ENCODE measurements at places on chromosomes 5 and 9.

DNA sequence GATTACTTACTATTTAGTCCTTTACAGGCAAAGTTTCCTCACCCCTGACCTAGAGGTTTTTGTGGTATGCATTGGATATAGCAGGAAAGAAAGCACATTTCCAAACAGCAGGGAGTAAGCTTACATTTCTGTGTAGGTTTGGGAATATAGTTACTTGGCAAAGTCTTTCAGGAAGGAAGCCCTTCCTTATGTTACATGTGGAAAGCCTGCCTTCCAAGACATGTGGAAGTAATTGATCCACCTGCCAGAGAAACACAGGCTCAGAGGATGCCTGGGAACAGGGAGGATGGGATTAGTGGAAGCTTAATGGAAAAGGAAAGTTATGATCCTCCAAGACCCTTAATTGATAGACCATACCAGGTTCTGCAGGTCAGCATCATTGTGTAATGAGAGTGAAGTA, 87.3 kb upstream of the PPP1R2B start:
- no peak for DNase-seq

DNA sequence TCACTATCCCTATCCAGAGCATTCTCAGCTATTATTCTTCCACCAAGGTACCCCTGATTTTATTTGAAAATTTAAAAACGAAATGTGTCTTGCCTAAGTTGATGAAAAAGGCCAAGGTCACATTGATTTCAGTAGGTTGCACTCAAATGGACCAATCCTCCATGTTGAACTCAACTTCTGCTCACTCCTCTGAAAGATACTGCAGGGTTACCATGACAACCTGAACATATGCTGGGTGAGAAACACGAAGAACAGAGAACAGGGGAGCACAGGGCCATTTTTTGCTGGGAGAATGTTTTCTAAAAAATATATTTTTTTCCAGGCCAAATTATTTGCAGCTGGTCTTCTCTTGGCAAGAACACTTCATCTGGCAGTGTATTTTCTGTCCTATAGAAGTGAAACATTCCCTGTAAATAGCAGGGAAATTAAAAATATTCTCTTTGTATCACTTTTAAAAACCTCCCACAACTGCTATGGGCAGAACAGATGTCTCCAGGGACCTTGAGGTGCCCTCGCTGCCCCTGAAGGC, 215.9 kb downstream of the NXNL2 start:
- DNase-seq = no peak

GRCh38 chr5:124438903-124439281, 307.5 kb downstream of the ZNF608 start:
- no peak for DNase-seq

- no peak for DNase-seq
Measured at GRCh38 chr9:131270171-131271015, 5.9 kb downstream of the FAM78A start.

- peak; percentile 57 for DNase-seq
Measured at GRCh38 chr5:38734353-38734752, 111.5 kb upstream of the OSMR start.

DNA sequence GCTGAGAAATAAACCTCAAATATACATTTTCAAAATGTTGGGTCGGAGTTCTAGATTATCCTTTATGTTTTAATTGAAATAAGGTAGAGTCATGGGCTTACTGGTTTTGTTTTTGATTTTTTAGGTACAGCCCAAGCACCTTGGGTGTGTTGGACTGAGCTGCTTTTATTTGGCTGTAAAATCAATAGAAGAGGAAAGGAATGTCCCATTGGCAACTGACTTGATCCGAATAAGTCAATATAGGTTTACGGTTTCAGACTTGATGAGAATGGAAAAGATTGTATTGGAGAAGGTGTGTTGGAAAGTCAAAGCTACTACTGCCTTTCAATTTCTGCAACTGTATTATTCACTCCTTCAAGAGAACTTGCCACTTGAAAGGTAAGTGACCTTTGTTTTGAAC, 3.6 kb downstream of the CCNG1 start:
- no peak for DNase-seq

GRCh38 chr9:3948826-3949556, 350.9 kb downstream of the GLIS3 start:
- no peak for DNase-seq

DNA sequence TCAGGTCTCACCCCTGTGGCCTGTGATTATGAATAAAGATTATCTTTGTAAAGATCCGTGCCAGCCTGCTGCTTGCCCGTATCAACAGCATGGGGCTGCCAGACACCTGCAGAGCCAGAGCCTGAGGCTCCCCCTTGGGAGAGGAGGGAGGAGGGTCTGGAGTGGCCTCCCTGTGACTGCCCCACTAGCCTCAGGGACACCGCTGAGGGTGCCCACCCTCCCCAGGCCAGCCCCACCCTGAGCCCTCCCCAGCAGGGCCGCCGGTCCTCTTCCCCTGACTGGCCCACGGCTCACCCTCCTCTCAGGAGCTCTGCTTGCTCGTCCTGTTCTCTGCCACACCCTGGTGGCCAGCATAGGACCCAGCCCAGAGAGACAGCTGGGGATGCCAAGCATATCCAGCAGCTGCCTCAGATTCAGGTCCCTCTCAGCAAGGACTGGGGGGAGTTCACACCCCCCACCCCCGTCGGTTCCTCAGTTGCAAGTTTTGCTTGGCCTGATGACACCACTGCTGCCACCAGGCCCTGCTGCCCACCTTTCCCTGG, 1.9 kb downstream of the SSNA1 start:
- no peak for DNase-seq

DNA sequence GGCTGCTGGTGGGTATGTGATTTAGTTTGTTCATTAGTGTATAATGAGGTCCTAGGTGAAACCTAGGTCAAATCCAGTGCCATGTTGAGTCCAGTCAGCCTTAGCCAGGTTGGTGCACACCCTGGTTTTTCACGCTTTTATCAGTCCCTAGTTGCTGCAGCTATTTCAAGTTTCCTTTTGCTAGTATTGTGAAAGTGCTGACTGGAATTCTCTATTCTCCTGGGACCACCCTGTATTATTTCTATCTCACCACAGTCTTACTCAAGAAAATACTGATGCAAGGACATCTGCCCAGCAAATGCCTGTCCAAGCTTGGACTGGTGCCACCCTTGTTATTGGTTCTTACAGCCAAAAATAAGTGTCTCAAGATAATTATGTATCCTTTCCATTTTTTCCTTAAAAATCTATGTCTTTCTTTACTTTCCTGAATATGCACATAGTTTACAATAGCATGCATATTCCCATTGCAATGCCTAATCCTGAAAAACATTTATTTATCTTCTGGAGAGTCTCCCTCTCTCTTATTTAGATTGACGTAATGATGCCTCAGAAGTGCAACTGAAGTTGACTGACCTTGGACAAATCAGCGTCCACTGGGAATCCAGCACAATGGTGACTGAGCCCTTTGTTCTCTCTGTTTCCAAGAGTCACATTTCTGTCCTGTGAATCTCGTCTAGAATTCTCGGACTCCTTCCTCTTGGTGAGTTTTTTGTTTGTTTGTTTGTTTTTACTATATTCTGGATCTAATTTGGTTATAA, 1075.0 kb downstream of the CDH9 start:
- DNase-seq = no peak

DNA sequence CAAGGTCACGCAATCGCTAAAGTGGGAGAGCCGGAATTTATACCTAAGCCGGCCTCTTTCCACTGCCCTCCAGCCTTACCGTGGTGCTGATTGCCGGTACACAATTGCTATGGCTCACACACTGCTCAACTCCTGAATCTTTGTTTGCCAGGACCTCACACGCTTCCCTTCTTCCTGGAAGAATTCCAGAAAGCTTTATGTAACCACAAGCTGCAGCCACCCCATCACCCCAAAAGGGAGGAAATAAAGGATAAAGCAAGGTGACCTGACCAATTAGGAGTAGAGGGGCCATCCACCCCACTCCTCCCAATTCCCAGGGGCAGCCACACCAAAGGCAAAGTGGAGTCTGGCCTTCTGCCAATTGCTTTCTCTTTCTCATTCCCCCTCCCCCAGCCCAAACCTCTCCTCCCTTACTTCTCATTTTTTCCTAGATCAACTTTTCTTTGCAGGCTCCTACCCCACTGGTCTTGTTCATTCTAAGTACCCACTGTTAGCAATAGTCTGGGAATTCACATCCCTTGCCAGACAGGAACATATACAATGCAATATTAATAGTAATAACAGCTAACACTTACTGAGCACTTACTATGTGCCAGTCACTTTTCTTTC, 18.0 kb upstream of the CDC23 start:
- DNase-seq = no peak

DNA sequence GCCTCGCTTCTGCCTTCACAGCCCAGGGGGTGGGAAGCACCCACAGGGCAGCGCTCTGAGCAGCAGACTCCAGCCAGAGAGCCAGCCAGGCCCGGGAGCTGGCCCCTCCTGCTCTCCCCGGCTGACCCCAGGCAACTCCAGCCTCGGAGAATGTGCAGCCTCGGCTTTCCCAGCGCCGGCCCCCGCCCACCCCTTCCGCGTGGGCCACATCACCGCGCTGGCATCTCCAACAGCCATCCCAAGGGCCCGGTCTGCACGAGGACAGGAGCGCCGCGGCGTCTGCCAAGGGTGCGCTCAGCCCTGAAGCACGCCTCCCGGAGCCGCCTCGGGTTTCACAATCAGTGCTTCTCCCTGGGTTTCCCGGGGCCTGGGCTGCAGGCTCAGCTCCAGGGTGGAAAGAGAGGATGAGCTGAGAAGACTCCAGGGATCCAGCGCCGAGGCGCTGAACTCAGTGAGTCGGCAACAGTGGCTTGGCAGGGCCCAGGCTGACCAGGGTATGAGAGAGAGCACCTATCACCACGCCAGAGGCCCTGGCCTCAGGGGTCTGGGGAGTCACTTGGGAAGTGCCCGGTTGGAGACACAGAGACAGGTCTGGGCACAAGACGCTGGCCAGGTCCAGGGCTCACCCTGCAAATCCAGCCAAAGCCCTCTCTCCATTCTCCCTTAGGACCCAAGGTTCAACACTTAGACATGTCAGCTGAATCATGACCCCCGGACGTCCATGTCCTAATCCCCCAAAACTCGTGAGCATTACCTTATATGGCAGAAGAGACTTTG, 79.6 kb downstream of the ADAMTS2 start:
- no peak for DNase-seq

DNA sequence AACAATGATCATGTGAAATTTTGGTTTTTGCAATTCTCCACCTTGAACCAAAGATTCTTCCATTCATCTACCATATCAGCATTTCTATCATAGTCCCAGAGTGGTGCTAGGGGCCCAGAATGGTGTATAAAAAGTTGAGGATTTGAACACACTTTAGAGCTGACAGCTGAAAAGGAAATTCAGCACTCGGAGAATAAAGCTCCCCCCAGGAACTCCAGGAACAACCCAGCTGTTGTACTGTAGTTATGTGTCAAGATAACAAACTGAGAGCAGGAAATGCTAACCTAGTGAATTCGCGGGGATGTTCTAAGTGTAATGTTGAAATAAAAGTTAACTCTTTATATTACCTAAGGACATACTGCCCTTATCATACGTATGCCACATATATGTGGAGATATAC, 216.7 kb downstream of the NFIB start:
- DNase-seq = no peak

- DNase-seq = peak; percentile 91
Measured at GRCh38 chr5:54390015-54390414, 65.5 kb upstream of the HSPB3 start.

DNA sequence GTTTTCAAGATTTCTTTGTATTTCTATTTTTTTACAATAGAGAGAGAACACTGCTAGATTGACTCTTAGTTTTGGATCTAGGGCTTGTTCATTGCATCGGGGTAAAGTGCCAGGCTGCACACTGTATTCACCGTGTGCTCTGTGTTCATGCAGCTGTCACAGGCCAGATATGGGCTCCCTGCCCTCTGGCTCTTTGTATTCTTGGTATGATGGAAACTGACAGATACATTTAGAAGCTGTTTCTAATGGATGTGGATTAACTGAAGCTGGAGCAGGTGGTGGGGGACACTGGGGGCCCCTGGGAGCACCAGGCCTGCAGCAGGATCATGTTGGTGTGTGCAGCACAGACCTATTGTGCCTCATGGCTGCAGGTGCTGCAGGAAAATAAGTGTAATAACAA, 28.0 kb downstream of the SLC36A1 start:
- no peak for DNase-seq

- no peak for DNase-seq
Measured at GRCh38 chr9:35364817-35365585, 124.9 kb upstream of the RUSC2 start.

GRCh38 chr5:153400931-153401330, 89.5 kb upstream of the GRIA1 start:
- no peak for DNase-seq

GRCh38 chr5:142492781-142493281, 168.0 kb upstream of the SPRY4 start:
- DNase-seq = no peak

GRCh38 chr5:14851050-14851419, 20.5 kb downstream of the ANKH start:
- DNase-seq = no peak

Data from WERI-Rb-1 (cell line).